ENCODE measurements at places on chromosomes 7 and 10. TPM values are rescaled to one million over a fixed set of nuclear protein-coding genes. Genes with fewer than 3 reads are reported as not detected.

IQUB gene
- total RNA-seq = not detected

- H3K36me3 ChIP-seq = no peaks in the 10 kb centered on the region
- no peaks in the 10 kb centered on the region for H3K4me1 ChIP-seq
- H3K4me3 ChIP-seq = no peak overlapping the region
Observed at GRCh38 chr10:128525936-128526335, 399.7 kb upstream of the MKI67 start.

GBX1 gene
- not detected for total RNA-seq

- no peak overlapping the region for H3K27ac ChIP-seq
- H3K27me3 ChIP-seq = no peaks in the 10 kb centered on the region
- no peaks in the 10 kb centered on the region for H3K36me3 ChIP-seq
Observed at GRCh38 chr7:142611566-142612236, 137.6 kb upstream of the PRSS1 start.

GRM3 gene
- not detected for total RNA-seq

- no peak overlapping the region for H3K27ac ChIP-seq
- no peak overlapping the region for H3K4me3 ChIP-seq
- no peaks in the 10 kb centered on the region for H3K4me1 ChIP-seq
Observed at GRCh38 chr7:41339913-41340676, 362.8 kb downstream of the INHBA start.

Measured in colonic mucosa (tissue), 4 donors.